Right atrium auricular region (tissue), 2 donors: ENCODE measurements at places on chromosomes 13 and 19.
A peak's percentile ranks its signal among the peaks of the same experiment; 100 is the strongest.

- H3K27me3 ChIP-seq, result no peaks in the 10 kb centered on the region
- peaks cover 9% of the 10 kb centered on the region for H3K4me1 ChIP-seq
- H3K4me3 ChIP-seq, result no peak overlapping the region
Measured at GRCh38 chr13:113324398-113324797, 27.4 kb downstream of the LAMP1 start.

- no peaks in the 10 kb centered on the region for H3K36me3 ChIP-seq
- H3K4me3 ChIP-seq, result no peak overlapping the region
- peaks cover 3% of the 10 kb centered on the region for H3K4me1 ChIP-seq
- no peak for DNase-seq
Measured at GRCh38 chr13:39474600-39474999, 128.4 kb downstream of the LHFPL6 start.

DNA sequence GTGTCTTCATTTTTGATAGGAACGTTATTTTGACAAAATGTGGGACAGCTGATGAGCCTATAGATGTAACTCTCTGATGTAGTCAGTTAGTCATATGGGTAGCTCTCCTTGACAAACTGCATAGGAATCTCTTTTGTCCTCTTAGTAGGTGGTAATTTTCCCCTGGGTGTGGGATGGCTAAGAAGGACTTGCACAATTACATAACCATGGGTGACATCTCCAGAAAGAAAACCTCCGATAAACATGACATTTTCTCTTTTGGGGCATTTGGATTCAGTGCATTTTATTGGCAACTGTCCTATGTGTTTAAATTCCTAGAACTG, 41.8 kb downstream of the IGFL3 start:
- no peak overlapping the region for H3K4me3 ChIP-seq
- H3K27ac ChIP-seq, result no peak overlapping the region
- peaks cover 8% of the 10 kb centered on the region for H3K27me3 ChIP-seq
- DNase-seq, result no peak

GRCh38 chr19:36528921-36529518, 949 bp upstream of the ZNF260 start:
- H3K27ac ChIP-seq, result peak overlapping the region; percentile 95
- peaks cover 16% of the 10 kb centered on the region for H3K36me3 ChIP-seq
- no peak for DNase-seq
- no peaks in the 10 kb centered on the region for H3K4me1 ChIP-seq

DNA sequence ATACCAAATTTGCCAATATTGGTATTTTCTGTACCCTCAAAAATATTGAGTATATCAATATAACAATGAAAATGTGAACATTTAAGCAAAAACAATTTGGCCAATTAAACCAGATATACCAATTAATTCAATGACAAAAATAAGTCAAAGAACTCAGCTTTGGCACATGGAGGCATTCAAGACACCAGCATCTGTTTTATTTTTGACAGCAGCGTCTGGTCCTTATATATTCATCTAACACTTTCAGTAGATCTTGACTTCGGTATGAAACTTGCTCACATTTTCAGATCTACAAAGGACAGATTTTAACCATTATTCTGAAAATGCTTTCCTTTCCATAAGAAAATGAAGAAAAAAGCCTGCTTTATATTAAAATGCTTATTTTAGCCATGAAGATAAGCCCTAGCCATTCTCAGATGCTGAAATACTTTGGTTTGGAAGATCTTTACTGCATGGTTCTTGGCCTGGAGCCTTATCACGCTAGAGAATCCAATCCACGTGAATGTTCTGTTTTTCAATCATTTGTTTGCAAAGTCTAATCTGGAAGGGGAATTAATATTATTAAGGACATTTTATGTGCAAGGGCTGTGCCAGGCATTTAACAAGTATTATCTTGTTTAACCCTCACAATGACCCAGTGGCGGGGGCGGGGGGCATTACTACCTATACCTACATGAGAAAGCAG, 132.2 kb downstream of the DLEU7 start:
- H3K4me1 ChIP-seq, result peaks cover 24% of the 10 kb centered on the region
- H3K27me3 ChIP-seq, result no peaks in the 10 kb centered on the region
- no peak overlapping the region for H3K27ac ChIP-seq
- H3K36me3 ChIP-seq, result no peaks in the 10 kb centered on the region
- no peak overlapping the region for H3K4me3 ChIP-seq

GRCh38 chr19:33819880-33820781, 23.5 kb downstream of the KCTD15 start:
- peak overlapping the region; percentile 49 for H3K4me3 ChIP-seq
- H3K4me1 ChIP-seq, result peaks cover 44% of the 10 kb centered on the region
- peak overlapping the region; percentile 74 for H3K27ac ChIP-seq

DNA sequence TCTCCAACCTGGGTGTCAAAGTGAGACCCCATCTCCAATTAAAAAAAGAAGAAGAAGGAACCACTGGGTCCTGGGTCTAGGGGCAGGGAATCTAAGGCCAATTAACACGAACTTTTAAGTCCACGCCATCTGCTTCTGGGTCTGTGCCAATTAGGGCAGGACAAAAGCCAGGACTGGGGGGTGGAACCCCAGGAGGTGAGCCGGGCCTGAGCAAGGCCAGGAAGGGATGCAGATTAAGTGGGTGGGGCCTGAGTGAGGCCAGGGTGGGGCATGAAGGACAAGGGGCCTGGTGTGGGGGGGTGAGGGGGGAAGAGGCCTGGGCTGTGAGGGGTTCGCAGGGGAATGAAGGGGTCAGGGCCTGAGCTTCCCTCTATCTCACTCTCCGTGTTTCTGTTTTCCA, 26.3 kb upstream of the ZNF83 start:
- H3K4me1 ChIP-seq, result no peaks in the 10 kb centered on the region
- H3K4me3 ChIP-seq, result no peak overlapping the region
- DNase-seq, result no peak

- H3K27ac ChIP-seq, result no peak overlapping the region
- no peak overlapping the region for H3K4me3 ChIP-seq
- H3K36me3 ChIP-seq, result peaks cover 17% of the 10 kb centered on the region
- DNase-seq, result no peak
Measured at GRCh38 chr19:49326165-49326704, 1.2 kb upstream of the SLC6A16 start.

- no peak overlapping the region for H3K4me3 ChIP-seq
- H3K4me1 ChIP-seq, result no peaks in the 10 kb centered on the region
Measured at GRCh38 chr13:94028234-94028633, 451.2 kb downstream of the DCT start.

DNA sequence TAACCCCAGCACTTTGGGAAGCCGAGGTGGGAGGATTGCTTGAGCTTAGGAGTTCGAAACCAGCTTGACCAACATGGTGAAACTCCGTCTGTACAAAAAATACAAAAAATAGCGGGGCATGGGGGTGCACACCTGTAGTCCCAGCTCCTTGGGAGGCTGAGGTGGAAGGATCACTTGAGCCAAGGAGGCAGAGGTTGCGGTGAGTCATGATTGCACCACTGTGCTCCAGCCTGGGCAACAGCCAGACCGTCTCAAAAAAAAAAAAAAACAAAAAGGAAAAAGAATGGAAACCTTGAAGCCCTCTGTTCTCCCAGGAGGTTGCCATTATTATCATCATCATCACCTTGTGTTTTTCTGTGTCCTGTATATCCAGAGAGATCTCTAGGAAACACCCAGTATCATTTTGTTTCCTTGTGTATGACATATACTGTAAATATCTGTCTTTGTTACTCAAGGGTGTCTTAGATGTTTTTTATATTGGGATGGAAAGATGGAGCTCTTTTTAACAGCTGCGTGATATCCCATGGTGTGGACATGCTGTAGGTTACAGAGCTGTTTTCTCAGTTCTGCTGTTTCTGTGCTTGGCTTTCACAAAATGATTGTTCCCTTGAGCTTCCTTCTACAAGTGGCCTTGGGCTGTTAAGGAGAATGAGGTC, 11.8 kb downstream of the CHAF1A start:
- H3K36me3 ChIP-seq, result peaks cover 4% of the 10 kb centered on the region
- no peak for DNase-seq
- no peak overlapping the region for H3K27ac ChIP-seq
- no peak overlapping the region for H3K4me3 ChIP-seq
- no peaks in the 10 kb centered on the region for H3K4me1 ChIP-seq

DNA sequence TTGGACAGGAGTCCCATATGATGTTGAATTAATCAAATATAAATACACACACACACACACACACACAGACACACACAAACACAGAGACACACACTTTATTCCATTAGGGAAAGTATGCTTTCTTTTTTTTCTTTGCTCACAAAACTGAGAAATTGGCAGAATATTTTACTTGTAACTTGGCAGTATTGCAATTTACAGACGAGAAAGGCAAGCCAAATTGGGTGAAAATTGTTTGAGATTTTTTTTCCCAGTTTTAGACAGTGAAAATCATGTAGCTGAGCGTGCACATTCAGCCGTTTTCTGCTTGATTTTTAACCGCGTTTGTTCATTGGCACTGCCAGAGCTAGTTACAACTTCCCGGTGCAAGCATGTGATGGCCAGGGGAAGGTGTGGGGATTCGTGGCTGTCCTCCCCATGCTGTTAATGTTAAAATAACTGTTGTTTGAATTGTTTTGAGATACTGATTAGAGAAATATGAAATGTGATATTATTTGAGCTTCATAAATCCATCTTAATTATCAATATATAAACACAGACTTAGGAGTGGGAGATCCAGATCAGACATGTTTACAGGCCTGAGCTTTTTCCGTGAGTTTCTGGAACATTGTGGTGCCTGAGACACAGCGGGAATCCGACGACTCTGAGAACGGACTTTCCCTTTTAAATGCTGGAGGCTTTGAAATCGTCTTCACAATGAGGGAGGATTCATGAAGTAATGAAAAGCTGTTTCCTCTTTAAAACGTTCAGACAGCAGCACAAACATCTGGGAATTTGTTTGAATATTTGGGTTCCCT, 125.5 kb downstream of the KCNRG start:
- H3K4me1 ChIP-seq, result no peaks in the 10 kb centered on the region
- no peak for DNase-seq
- H3K4me3 ChIP-seq, result no peak overlapping the region
- H3K27me3 ChIP-seq, result no peaks in the 10 kb centered on the region
- H3K27ac ChIP-seq, result no peak overlapping the region
- H3K36me3 ChIP-seq, result no peaks in the 10 kb centered on the region

GRCh38 chr13:76725211-76725610, 161.0 kb downstream of the KCTD12 start:
- H3K27ac ChIP-seq, result no peak overlapping the region
- no peak for DNase-seq
- H3K4me1 ChIP-seq, result no peaks in the 10 kb centered on the region

DNA sequence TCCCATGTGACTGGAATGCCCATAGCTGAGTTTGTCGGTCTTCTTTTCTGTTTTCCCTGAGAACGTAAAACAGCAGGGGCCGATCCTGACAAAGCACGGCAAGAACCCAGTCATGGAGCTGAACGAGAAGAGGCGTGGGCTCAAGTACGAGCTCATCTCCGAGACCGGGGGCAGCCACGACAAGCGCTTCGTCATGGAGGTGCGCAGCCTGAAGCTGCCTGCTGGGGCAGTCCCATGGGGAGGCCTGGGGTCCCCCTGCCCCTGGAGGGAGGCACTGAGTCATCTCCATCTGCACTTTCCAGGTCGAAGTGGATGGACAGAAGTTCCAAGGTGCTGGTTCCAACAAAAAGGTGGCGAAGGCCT, 18.2 kb upstream of the QTRT1 start:
- H3K27ac ChIP-seq, result no peak overlapping the region
- no peaks in the 10 kb centered on the region for H3K27me3 ChIP-seq
- no peak overlapping the region for H3K4me3 ChIP-seq
- peaks cover 98% of the 10 kb centered on the region for H3K36me3 ChIP-seq

DNA sequence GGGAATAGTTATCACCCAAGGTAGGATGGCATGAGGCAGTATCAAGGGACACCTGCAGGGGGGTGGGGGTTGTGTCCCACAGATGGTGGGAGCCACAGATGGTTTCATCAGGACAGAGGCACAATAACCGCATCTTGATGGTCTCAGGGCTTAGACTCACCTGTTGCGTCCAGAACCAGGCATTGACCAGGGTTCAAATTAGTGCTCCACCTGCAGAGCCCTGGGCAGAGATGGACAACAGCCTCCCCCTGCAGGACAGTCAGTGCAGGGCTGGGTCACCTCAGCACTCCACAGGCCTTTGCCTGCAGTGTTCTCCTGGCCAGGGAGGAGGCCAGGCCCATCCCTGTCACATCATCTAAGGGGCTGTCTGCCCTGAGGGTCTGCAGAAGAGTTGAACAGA, 14.5 kb upstream of the CEACAM1 start:
- no peaks in the 10 kb centered on the region for H3K4me1 ChIP-seq
- DNase-seq, result no peak
- no peaks in the 10 kb centered on the region for H3K27me3 ChIP-seq
- H3K27ac ChIP-seq, result no peak overlapping the region
- no peak overlapping the region for H3K4me3 ChIP-seq

- DNase-seq, result no peak
- H3K36me3 ChIP-seq, result no peaks in the 10 kb centered on the region
- no peaks in the 10 kb centered on the region for H3K4me1 ChIP-seq
- no peak overlapping the region for H3K4me3 ChIP-seq
Measured at GRCh38 chr13:68490594-68490993, 1260.5 kb upstream of the PCDH9 start.

DNA sequence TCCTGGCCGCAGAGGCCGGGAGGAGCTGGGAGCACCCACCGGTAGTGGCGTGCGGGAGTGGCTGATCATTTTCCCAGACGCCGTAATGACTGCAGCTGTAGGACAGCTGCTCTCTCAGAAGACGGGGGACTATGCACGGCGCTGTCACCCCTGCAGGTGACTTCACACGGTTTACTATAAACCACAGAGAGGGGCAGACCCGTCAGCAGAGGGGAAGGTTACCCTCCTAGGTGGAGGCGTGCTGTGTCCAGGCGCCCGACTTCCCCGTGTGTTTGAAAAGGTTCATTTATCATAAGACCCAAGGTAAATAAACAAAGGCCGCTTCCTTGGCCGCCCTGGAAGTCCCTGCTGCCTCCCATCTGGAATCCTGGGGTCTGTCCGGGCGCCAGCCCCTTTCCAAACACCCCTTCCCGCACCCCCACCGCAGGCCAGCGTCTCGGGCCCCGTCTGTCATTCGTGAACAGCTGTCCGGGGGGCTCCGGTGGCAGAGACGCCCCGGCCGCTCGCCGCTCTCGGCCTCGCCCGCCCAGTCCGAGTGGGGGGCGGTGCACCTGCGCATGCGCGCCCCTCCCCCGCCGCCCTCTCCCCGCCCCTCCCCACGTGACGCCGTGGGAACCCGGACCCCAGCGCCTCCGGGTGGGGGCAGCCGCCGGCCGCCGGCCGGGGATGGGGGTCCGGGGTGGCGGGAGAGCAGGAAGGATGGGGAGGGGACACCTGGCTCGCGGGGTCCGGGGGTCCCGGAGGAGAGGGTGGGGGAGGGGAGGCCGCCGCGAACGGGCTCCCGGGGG, 915 bp downstream of the SHC2 start:
- H3K4me1 ChIP-seq, result no peaks in the 10 kb centered on the region
- peak overlapping the region; percentile 66 for H3K4me3 ChIP-seq
- H3K27ac ChIP-seq, result peak overlapping the region; percentile 80
- no peaks in the 10 kb centered on the region for H3K27me3 ChIP-seq
- DNase-seq, result peak; percentile 62
- no peaks in the 10 kb centered on the region for H3K36me3 ChIP-seq

GRCh38 chr13:85528491-85529217, 270.6 kb downstream of the SLITRK6 start:
- no peak overlapping the region for H3K27ac ChIP-seq
- no peaks in the 10 kb centered on the region for H3K27me3 ChIP-seq
- H3K4me3 ChIP-seq, result no peak overlapping the region
- H3K36me3 ChIP-seq, result no peaks in the 10 kb centered on the region
- no peak for DNase-seq

GRCh38 chr13:65453982-65454381, 1776.2 kb downstream of the PCDH9 start:
- no peaks in the 10 kb centered on the region for H3K4me1 ChIP-seq
- no peaks in the 10 kb centered on the region for H3K27me3 ChIP-seq
- no peak for DNase-seq
- no peaks in the 10 kb centered on the region for H3K36me3 ChIP-seq
- no peak overlapping the region for H3K27ac ChIP-seq
- no peak overlapping the region for H3K4me3 ChIP-seq

- no peaks in the 10 kb centered on the region for H3K36me3 ChIP-seq
- H3K27ac ChIP-seq, result peak overlapping the region; percentile 84
- H3K4me1 ChIP-seq, result peaks cover 18% of the 10 kb centered on the region
- H3K4me3 ChIP-seq, result peak overlapping the region; percentile 63
Measured at GRCh38 chr19:1566392-1567115, 1.6 kb downstream of the MEX3D start.
